ENCODE measurements at places on chromosomes 1 and 21.
A peak's percentile ranks its signal among the peaks of the same experiment; 100 is the strongest.

GRCh38 chr21:39094087-39094780 lies 89.0 kb downstream of the PSMG1 start:
- DNase-seq = no peak

- DNase-seq = peak; percentile 74
Observed at GRCh38 chr1:223129229-223129901, 13.7 kb downstream of the TLR5 start.

DNA sequence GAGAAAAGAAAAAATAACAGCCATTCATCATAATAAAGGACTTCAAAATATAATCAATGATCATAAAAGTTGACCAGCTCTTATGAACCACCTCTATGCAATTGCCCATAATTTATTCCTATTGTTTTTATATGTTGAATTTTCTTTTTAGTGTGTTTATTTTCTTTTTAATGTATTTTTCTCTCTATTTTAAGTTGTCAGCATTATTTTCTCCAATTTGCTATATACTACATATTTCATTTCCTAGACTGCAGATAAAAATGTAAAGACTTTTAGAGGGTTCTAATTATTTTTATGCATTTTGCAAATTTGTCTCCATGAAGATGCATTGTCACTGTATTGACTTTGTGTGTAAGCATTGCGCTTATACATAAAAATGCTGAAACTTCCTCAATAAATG lies 58.4 kb downstream of the MROH9 start:
- DNase-seq = no peak

- no peak for DNase-seq
Observed at GRCh38 chr1:3889936-3890335, 10.1 kb downstream of the C1orf174 start.

DNA sequence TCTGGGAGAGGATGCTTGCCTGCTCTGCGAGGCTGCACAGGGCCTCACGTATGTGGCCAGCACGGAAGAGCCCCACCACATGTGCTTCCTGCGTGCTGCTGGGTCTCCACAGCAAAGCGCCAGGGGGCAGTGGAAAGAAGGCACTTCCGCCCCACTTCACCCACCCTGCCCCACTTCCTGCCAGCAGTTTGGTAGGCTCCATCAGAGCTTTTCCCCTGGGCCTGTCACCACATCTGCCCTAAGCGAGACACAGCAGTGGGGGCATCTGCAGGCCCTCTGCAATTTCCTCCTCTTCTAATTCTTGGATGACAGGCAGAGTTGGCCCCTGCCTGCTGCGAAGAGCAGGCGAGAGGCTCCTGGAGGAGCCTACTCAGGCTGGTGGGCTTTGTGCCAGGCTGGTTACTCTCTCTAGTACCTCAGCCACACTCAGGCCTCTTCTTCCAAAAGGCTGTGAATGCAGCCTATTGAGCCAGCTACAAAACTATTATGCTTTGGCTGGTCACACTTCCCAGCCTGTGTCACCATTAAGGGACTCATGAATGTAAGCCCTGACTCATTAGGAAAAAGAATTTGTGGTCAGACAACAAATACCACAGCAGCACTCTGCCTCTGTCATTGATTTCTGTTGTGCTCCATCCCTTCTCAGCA lies 25.0 kb downstream of the CD244 start:
- peak; percentile 39 for DNase-seq

DNA sequence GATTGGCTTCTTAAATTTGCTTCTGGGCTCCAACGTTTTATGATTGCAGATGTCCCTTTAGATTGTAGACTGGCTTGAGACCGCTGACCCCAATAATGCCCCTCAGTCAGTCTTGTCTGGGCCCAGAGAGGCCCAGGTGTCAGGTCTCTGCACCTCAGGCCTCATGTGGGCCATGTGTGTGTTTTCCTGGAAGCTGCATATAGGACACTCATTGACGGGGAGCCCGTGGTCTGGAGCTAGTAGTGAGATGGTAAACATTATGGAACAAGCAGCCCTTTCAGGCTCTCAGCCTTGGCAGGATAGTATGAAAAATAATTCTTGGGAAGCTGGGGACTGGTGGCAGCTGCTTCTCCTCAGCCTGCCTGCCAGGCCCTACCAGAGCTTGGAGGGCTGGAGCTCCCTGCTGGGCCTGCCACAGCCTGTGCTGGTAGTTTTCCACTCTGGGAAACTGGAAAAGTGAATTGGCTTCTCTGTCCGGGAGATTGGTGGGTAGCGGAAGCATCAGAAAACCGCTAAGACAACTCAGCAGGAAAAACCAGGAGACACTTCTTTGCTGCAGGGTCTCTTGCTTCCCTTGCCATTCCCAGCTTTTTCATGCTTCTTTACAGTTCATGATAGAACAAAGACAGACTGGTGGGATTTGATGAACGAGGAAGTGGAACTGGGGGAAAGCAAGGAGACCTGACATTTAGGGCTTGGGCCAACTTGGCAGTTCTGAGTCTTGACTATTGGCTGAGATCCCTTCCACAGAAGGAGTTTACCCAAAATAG lies 57.8 kb upstream of the HSD17B7 start:
- DNase-seq = peak; percentile 75

DNA sequence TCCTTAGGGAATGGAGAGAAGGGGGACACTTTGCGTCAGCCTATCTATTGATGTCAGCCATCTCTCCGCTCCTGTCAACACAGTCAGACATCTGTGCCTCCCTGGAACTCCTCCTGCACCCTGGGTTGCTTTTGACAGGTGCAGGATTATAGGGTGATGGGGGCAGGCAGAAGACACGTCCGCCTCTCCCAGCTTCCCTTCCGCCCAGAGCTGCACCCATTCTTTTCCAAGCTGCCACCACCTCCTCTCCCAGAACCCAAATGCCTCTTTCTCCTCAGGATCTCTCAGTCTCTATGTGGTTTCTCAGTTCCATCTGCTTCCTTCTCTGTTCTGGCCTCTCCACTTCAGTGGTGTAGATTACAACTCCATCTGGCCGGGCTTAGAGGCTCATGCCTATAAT lies 17.1 kb upstream of the KIF1B start:
- no peak for DNase-seq

Data from right hindlimb (tissue), 1 donor.